ENCODE measurements at places on chromosomes 6 and 20. TPM values are rescaled to one million over a fixed set of nuclear protein-coding genes. Genes with fewer than 3 reads are reported as not detected.

- no peak for DNase-seq
Measured at GRCh38 chr20:6469695-6470094, 297.8 kb upstream of the BMP2 start.

The SNAP25 gene
- total RNA-seq = 1.9 TPM

DNA sequence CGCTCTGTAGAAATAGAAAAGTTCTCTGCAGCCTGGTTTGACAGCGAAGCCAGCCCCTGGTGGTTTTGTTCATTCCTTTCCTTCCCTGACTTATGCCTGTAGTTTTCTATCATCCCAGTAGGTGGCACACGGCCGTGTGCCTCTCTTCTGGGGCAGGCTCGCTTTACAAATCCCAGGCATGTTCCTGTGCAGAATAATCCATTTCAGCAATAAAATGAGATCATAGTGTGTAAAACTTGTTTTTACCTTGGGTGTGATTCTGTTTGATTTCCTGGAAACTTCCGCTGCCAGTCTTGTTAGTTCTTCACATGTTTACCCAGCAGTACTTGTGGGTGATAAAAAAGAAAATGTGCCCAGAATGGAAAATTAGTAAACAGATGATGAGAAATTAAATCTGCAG, 7.4 kb upstream of the INSM1 start:
- DNase-seq = no peak

DNA sequence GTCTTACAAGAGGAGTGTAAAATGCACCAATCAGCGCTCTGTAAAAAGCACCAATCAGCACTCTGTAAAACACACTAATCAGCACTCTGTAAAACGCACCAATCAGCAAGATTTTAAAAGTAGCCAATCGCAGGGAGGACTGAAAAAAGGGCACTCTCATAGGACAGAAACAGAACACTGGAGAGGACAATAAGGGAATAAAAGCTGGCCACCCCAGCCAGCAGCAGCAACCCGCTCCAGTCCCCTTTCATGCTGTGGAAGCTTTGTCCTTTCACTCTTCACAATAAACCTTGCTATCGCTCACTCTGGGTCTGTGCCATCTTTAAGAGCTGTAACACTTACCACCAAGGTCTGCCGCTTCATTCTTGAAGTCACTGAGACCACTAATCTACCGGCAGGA, 1.7 kb upstream of the AIG1 start:
- DNase-seq = no peak
